ENCODE measurements at places on chromosomes 1 and 21.
A peak's percentile ranks its signal among the peaks of the same experiment; 100 is the strongest.

DNA sequence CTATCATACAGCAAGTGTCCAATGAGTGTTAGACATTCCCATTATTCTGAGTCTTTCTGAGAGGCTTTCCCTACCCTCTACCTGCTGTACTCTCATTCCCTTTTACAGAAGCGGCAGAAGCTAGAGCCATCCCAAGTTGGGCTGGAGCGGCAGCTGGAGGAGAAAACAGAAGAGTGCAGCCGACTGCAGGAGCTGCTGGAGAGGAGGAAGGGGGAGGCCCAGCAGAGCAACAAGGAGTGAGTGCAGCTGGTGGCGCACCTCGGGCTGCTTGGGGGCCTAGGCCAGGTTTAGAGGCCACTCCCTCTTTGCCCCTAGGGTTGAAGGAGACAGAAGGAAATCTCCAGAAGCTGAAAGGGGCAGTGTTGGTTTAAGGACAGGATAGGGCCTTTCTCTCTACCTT lies 12.1 kb downstream of the CGN start:
- no peak for DNase-seq

- DNase-seq = no peak
These were observed 453.3 kb downstream of the NUF2 start for GRCh38 chr1:163774978-163775620.

DNA sequence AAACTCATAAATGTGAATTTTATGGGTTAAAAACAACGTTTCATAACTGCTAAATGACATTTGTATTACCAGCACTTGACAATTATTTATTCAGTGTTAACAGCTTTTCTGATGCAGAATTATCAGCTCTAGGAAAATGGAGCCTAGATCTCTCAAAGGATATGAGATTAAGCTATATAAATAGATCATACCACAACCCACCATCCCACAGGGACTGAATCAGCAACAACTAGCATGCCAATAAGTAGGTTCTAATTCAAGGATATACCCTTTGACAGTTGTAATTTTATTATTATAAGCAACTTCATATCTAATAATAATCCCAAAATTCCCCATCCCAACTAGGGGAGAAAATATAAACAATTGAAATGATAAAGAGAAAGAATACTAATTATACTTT lies 275.4 kb upstream of the RGS18 start:
- DNase-seq = no peak

- no peak for DNase-seq
These were observed 147.5 kb downstream of the CYYR1 start for GRCh38 chr21:26425576-26425975.

- no peak for DNase-seq
These were observed 6.0 kb upstream of the TNFRSF25 start for GRCh38 chr1:6471970-6472368.

DNA sequence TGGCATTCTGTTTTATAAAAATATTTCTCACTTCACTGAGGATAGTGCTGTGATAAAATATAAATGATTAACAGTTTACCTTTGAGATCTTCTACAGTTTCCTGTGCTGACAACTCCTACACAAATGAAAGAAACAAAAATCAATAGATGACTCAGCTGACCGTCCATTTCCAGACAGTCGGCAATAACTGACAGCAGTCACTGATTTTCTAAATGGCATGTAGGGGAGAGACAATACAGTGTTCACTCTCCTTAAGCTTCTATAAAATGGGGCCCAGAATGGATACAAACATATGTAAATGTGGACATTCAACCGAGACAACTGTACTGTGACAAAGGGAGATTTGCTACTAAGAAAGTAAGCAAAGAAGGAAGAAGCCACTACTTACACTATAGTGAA lies 34.3 kb downstream of the PCNX2 start:
- DNase-seq = no peak

DNA sequence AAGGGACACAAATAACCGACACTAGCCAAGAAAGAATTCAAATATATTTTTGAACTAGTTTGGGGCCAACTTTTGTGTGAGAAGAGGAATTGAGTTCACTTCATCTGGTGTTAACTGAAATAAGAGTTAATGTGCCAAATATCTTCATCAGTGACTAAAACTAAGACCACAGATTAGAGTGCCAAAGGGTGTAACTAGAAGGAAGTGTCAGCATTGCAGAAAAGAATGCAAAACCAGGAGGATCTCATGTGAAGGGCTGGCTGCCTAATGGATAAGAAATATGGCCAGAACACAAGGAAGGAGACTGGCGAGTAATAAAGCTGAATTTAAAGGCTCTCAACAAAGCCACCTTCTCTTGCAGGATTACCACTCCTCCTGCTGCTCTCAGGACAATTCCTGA lies 61.8 kb upstream of the LRRC8D start:
- no peak for DNase-seq

GRCh38 chr1:40143891-40144575 lies 17.2 kb upstream of the RLF start:
- peak; percentile 69 for DNase-seq

- DNase-seq = no peak
These were observed 35.6 kb downstream of the PRDM15 start for GRCh38 chr21:41843584-41843983.

DNA sequence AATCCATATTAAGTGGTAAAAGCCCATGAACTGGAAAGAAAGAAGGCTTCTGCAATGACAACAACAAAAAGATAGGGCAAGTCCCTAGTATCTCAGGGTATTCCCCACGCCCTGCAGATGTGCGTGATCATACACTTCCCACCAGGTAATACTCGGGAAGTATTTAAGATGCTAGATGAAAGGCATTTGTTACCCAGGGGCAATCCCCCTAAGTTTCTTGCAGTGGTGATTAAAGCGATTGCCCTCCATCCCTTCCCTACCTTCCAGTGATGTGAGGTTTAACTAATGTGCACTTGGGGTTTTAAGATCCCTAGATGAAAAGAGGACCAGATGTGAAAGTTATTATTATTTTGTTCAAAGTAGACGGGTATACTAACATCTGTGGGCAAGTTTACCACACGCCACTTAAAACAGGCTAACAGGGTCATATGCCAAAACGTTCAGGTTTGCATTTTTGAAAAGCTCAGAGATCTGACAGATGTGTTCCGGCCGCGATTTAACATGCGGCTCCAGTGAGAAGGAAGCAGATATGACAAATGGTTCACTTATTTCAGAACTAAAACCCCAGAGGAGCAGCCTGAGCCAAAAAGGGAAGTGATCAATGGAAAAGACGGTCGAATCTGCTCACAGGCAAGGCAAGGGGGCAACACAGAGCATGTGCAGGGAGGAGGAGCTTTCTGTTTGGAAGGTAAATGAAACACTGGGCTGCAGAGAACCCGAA lies 17.4 kb downstream of the TIAM1 start:
- no peak for DNase-seq

DNA sequence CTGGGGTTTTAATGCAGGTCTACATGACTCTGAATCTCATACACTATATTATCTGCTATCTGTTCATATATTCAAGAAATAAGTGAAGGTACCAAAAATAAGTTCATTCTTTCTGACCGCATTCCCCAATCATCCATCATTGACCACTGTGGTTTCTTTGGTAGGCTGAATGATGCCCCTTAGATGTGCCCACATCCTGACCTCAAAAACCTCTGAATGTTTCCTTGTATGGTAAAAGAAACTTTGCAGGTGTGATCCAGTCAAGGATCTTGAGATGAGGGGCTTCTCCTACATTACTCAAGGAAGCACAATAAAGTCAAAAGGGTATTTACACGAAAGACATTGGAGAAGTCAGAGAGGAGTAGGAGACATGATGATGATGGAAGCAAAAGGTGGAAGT lies 60.6 kb upstream of the LRRC8B start:
- no peak for DNase-seq

DNA sequence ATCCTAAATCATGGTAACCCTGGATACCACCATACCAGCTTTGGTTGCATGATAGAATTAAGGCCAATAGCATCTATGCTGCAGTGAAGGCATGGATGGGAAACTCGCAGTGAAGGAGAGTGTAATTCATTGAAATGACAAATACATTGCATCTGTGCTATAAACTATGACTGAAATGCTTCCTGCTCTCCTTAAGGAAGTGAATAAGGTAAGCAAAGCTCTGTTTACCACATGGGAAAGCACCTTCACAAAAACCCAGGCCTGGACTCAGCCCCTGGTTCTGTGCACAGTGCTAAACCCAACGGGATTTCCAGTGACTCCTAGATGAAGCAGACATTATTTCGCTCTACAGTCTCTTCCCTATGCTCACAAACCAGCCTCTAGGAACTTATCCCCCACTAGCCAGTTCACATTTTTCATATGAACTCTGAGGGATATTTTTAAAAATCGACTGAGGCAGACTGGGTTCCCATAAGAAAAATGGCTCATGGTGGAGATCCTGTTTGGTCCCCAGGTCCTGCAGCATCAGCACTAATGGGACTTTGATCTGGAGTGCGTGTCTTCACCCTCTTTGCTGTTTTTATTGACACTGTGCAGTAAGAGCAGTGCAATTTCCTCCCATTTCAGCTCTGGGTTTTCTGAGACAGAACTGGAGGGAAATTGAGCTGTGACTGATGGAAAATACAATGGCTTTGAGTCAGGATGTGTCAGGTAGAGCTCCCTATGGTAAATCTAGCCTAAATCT lies 362.7 kb downstream of the SIPA1L2 start:
- DNase-seq = no peak

DNA sequence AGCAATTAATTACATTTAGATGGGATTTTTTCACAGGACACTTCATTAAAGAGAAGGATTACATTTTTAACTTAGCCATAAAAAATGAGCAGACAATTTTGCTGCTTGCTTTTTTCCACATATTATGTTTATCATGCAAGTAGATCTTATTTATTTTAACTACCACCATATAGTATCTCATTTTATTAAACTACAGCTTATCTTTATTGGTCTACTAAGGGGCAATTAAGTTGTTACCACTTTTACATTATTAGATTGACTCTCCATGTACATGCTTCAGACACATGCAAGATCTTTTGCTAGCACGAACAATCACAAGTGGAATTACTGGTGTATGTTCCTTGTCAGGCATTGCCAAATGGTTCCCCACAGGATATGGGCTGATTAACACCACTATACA lies 99.8 kb upstream of the NFIA start:
- no peak for DNase-seq

GRCh38 chr1:10724948-10725847 lies 71.2 kb downstream of the CASZ1 start:
- DNase-seq = no peak

- DNase-seq = no peak
These were observed 338.1 kb upstream of the SNX7 start for GRCh38 chr1:98323388-98323787.

GRCh38 chr1:11187494-11187893 lies 1.7 kb upstream of the ANGPTL7 start:
- no peak for DNase-seq

DNA sequence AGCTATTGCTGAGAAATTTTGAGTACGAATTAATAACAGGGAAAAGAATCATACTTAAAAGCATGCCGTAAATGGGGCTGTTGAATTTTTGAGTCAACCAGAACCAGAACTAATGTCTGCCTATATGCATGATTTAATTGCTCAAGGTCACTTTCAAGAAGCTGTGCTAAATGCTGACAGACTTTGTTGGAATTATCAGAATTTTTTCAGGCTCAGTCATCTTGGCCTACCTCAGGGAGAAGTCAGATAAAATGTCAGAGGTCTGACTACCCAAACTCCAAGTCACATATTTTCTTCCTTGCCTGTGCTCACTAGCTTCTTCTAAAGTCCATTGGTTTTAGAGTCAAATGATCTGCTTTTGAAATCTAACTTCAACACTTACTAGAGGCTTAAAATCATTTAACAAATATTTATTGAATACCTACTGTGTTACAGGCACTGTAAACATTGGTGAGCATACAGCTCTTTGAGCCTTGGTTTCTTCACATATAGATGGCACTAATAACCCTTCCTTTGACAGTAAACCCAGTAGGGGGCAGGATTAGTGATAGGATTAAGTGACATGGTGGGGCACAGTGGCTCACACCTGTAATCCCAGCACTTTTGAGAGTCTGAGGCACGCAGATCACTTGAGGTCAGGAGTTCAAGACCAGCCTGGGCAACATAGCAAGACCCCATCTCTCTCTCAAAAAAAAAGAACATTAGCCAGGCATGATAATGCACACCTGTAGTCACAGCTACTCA lies 121.2 kb upstream of the SLC44A3 start:
- no peak for DNase-seq

DNA sequence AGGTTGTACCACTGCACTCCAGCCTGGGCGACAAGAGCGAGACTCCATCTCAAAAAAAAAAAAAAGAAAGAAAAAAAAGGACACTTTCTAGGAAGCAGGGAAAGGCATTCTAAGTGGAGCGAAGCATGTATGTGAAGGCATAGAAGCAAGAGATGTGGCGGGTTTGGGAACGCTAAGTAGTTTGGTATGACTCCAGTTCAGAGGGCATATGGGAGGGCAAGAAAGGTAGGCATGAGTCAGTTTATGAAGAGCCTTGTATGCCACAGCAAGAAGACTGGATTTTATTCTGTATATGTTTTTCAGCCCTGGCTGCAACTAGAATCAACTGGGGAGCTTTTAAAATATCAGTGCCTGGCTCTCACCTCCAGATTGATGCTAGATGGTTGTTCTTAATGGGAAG lies 4.4 kb upstream of the ELOVL1 start:
- no peak for DNase-seq

DNA sequence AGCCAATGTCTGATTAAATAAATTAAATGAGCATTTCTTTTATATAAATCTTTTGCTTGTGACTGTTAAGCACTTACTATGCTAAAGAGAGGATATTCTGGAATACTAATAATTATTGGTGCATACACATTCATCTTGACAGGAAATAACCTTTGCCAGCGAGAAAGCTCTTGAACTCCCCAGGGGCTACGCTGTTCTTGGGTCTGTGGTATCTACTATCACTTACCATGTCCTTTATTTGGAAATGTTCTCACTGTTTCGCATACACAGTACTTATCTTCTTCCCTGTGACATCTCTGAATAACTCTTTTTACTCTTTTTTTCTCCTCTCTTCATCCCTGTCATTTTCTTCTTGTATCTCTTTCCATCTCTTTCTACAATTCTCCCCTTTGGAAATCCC lies 178.7 kb downstream of the GABPA start:
- DNase-seq = no peak

- no peak for DNase-seq
These were observed 315.0 kb upstream of the LRRC7 start for GRCh38 chr1:69252696-69253095.

DNA sequence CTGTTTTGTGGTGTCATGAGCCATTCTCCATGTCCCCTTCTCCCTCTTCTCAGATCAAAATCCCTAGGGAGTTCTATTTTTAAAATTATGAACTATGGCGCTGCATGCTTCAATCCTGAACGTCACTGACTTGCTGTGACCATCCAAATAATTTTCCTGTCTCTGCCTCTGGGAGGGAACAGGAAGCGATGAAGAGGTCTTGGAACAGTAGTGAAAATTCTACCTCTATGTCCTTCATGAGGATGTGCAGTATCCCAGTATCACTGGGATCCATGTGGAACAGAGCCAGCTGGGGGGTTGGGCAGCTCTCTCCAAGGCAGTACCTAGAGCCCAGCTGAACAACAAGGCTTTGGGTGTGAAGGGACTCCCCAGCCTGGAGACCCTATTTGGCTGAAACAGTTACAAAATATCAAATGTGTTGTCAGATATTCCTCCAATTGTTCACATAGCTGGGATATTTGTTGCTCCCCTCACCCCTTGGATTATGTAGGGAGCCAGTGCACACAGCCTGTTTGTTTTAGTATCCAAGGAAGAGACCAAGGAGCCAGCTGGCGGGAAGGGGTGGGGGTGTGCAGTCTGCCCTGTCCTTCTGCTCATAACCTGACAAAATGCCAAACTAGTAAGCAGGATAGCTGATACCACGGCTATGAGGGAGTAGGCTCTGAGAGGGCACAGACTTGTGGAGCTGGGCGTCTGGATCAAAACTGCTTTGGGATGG lies 7.6 kb downstream of the DCLRE1B start:
- no peak for DNase-seq

GRCh38 chr1:101697072-101697471 lies 299.7 kb downstream of the OLFM3 start:
- DNase-seq = no peak

Data from iPS DF 19.7 (cell line).